Stimulated activated memory B cell treated with anti-CD40 and anti-IgM and Interleukin-4, amounts not matched to agents 10 μg/mL and 1 μg/mL and 100 μg/mL, for 72 hours (primary cell): ENCODE measurements at places on chromosomes 3 and 15.

DNA sequence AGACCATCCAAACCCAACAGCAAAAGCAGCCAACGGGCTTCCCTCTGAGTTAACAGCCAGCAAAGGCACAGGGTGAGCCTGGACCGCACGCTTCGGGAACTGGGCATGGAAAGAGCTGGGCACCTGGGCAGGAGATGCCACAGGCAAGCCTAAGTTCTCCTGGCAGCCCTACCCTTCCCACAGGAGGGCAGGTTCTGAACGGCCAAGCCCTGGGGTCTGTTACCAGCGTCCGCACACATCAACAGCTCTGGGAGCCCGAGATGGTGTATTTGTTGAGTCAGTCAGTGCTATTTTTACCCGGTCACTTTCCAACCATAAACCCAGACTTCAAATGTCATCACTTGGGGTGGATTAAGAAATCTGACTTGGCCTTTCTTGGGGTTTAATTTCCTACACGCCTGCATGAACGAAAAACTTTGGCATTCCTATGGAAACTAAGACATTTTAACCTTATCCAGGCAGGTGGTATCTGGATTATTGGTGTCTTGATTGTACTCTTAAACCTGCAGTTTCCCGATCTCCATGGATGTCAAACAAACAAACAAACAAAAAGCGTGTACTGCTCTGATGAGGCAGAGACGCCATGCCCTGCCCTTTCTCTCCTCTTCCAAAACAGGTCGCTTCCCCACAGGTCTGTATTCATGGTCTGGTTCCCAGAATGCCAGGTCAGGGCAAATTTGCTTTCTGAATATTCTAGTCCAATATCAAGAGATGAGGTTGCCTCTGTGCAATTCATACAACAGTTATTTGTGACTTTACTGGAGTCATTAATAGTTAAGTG lies 99.7 kb downstream of the XXYLT1 start:
- H3K4me1 ChIP-seq, result peaks cover 6% of the 10 kb centered on the region
- H3K27ac ChIP-seq, result no peak overlapping the region
- no peaks in the 10 kb centered on the region for H3K27me3 ChIP-seq
- ATAC-seq, result no peak
- no peak overlapping the region for H3K4me3 ChIP-seq
- H3K36me3 ChIP-seq, result peaks cover 14% of the 10 kb centered on the region

DNA sequence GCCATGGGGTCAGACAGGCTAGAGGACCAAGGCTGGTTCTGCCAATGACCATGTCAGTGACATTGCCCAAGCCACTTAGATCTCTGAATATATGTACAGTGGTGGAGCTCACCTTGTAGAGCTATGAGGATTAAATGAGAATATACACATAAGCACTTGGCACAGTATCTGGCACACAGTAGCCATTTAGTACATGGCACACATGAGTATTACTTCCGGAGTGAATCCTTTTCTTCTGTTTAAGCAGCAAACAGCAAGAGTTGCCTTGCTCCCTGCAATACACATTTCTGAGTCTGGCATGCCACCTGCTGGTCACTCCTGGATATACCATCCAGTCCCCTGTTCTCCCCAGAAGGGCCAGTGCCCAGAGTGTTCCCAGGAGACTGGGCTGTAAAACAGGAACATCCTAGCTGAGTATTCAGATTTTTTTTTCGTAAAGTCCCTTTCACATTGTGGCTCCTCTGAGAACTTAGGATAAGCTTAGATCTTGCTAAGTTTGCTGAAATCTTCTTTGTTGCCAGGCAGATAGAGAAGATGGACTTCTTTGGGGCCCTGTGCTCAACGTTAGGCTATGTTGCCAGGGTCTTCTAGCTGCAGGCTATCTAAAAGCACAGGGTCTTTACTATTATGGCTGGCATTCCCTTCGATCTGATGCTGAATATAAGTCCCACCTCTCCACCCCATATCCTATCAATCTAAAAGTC lies 203.4 kb downstream of the ADAMTS9 start:
- H3K4me3 ChIP-seq, result no peak overlapping the region
- H3K36me3 ChIP-seq, result no peaks in the 10 kb centered on the region
- H3K4me1 ChIP-seq, result peaks cover 6% of the 10 kb centered on the region

GRCh38 chr3:131174752-131175151 lies 148.1 kb downstream of the NEK11 start:
- no peak overlapping the region for H3K4me3 ChIP-seq
- no peaks in the 10 kb centered on the region for H3K36me3 ChIP-seq
- ATAC-seq, result peak; percentile 78
- no peaks in the 10 kb centered on the region for H3K27me3 ChIP-seq
- H3K4me1 ChIP-seq, result no peaks in the 10 kb centered on the region

DNA sequence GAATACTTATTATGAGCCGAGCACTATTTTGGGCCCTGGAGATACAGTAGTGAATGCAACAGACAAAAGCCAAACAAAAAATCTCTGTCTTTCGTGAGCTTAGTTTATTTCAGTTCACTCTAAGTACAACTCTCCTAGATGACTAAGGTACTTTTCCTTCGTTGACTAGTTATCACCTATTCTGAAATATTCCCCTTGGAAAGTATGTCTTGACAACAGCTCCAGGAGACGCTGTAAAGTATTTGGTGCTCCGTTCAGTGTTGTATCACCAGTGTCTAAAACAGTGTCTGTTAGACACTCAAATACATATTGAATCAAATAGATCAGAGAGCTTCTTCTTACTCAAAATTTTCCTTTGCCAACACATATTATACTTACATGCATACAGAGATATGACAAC lies 119.6 kb downstream of the TFDP2 start:
- no peak for ATAC-seq
- no peaks in the 10 kb centered on the region for H3K27me3 ChIP-seq

DNA sequence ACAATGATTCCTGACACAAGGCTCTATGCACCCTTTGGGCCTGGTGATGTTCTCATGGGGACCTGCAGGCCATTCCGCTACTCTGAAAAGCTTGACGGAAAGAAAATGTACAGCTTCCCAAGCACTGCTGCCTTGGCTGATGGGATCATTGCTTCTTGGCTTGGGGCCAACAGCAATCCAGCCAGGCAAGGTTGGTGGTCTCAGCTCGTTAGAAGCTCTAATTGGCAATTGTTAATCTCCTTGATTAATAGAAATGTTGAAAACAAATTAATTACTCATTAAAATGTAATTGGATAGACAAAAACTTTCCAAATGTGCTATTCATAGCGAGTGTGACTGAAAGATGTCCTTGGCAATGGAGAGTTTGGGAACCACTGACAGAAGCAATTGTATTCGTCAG lies 16.3 kb upstream of the MYZAP start:
- peaks cover 16% of the 10 kb centered on the region for H3K27me3 ChIP-seq
- no peak overlapping the region for H3K4me3 ChIP-seq
- no peak overlapping the region for H3K27ac ChIP-seq
- no peak for ATAC-seq

DNA sequence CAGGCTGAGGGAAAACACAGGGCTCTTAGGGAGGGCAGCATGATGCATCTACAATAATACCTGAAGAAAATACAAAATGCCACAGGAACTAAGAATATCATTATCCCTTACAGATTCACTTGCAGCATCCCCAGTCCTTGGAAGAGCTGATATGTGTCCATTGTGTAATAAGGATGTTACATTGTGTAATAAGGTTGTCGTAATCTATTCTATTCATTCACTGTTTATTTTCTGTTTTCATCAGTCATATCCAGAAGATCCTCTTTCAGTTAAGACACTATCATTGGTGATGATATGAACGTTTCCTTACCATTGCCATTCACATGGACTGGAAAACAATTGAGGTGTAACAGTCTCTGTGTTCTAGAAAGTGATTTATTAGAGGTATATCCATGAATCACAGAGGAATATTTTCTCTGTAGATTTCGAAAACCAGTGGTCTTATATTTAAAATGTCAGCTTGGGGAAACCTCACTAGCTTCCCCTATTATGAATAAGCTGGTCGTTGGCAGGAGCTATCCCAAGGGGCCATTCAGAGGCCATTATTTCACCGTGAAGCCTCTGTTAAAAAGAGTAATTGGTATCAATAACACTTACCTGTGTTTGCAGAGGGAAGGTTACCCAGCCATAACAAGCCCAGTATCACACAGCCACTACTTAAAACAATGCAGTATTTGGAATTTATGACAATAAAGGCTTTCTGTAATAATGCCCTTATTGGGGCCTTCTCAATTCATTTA lies 241.1 kb downstream of the ZNF385D start:
- no peak overlapping the region for H3K4me3 ChIP-seq
- no peaks in the 10 kb centered on the region for H3K36me3 ChIP-seq
- H3K27ac ChIP-seq, result no peak overlapping the region
- ATAC-seq, result no peak

DNA sequence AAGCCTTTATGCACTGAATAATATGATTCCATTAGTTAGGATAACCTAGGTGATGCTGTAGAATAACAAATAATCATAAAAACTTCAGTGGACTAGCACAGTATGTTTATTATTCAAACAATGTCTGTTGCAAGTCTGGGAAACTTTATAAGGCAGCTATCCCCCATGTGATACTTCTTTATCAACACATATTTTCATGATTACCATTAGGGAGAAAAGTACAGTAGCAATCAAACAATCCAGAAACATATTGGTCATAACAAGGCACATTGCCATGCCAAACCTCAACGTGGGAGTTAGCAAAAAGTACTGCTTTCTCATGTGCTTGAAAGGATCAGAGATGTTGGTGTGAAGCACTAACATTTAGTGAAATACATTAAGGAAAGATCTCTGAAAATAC lies 35.5 kb downstream of the EOMES start:
- ATAC-seq, result no peak
- no peak overlapping the region for H3K4me3 ChIP-seq
- H3K27me3 ChIP-seq, result peaks cover 32% of the 10 kb centered on the region
- H3K36me3 ChIP-seq, result peaks cover 15% of the 10 kb centered on the region

DNA sequence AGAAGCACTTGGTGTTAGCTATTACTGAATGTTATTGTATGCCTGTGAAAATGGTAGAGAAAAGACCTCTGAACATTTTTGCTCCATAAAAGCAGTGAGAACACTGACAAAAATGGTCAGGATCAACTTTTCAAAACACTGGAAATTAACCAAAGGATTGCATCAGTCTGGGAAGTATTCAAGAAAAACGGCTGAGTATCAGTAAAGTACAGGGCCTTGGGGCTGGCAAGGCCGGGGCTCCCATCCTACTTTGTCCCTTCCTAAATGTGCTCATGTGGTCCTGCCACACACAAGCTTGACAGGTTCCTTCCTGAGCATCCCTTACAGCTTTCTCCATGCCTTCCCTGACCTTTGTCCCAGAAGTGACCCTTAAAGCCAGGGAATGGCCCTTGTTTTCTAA lies 84.0 kb downstream of the CFAP20DC start:
- no peaks in the 10 kb centered on the region for H3K4me1 ChIP-seq
- H3K4me3 ChIP-seq, result no peak overlapping the region
- H3K36me3 ChIP-seq, result no peaks in the 10 kb centered on the region
- ATAC-seq, result no peak

GRCh38 chr3:115804713-115805119 lies 181.4 kb downstream of the GAP43 start:
- H3K36me3 ChIP-seq, result no peaks in the 10 kb centered on the region
- H3K27ac ChIP-seq, result no peak overlapping the region
- H3K4me3 ChIP-seq, result no peak overlapping the region
- H3K4me1 ChIP-seq, result no peaks in the 10 kb centered on the region
- no peak for ATAC-seq

- H3K27ac ChIP-seq, result no peak overlapping the region
- H3K4me1 ChIP-seq, result no peaks in the 10 kb centered on the region
- no peak overlapping the region for H3K4me3 ChIP-seq
- ATAC-seq, result no peak
- H3K36me3 ChIP-seq, result no peaks in the 10 kb centered on the region
- peaks cover 2% of the 10 kb centered on the region for H3K27me3 ChIP-seq
Measured at GRCh38 chr3:149383703-149384102, 6.3 kb upstream of the TM4SF1 start.

DNA sequence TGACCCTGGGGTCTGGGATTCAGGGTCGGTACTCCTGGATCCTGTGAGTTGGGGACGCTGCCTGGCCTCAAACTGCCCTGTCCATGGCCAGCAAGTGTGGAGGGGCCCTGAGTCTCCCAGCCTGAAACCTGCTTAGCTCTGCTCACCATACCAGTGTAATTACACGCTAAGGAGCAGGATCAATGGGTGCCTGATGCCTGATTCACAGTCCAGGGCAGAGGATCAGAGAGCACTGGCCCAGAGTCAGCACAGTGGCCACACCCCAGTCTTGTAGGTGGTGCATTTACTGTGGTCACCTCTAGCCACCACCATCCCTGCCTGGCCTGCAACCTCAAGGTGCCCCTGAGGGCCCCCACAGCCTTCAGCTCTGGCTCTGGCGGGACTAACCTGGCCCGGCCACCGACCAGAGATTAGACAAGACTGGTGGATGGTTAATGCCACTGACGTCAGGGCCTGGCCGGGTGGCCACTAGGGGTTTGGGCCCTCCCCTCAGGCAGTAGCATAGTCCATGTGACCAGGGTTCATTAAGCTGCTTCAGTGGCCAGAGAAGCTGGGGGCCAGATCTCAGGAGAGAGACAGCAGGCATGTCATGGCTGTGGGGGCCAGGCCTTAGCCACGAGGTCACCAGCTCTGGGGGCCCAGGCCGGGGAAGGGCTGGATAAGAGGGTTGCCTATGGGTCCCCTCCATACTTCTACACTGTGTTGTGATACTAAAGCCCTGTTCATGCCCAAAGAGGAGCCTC lies 3.3 kb upstream of the SLC38A3 start:
- no peaks in the 10 kb centered on the region for H3K36me3 ChIP-seq
- no peak overlapping the region for H3K27ac ChIP-seq
- H3K27me3 ChIP-seq, result peaks cover 73% of the 10 kb centered on the region
- no peak for ATAC-seq

DNA sequence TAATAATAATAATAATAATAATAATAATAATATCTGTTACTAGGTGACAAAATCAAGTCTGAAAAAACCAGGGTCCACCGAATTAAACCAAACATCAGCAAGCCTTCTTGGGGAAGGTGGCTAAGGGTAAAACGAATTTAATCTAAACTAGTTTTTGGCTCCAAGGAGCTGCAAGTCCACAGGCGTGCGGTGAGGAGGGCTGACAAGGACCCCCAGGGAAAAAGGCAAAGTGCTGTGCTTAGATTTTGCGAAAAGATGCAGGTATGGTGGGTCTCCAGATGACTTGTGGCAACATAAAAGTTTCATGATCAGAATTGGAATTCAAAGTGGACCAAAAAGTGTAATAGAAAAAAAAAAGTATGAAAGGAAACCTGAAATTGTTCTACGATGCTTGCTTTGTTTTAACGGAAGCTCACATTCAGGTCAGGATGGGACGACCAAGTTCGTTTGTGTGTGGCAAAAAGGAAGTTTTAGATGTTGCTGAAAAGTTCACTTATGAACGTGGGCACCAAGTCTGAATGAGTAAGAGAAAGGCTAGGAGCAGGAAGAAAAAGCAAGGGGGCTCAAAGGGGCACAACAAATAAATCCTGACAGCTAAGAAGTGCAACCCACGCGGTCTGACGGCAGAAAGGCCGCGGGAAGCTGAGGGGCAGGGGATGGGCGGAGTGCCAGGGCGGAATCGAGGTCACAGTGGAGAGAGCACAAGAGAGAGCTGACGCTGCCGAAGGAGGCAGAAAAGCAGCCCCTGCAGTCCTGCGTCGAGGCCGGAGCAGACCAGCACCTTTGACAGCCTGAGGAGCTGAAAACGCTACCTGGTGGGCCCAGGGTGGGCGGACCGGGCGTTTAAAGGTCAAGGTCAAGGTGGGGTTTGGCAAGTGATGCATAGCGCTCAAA lies 1.1 kb downstream of the WDR82 start:
- peak overlapping the region; percentile 87 for H3K27ac ChIP-seq
- peak; percentile 65 for ATAC-seq
- peaks cover 59% of the 10 kb centered on the region for H3K4me1 ChIP-seq

GRCh38 chr15:41886741-41887140 lies 7.1 kb downstream of the SPTBN5 start:
- H3K36me3 ChIP-seq, result no peaks in the 10 kb centered on the region
- no peak overlapping the region for H3K4me3 ChIP-seq
- H3K4me1 ChIP-seq, result peaks cover 45% of the 10 kb centered on the region
- ATAC-seq, result no peak
- H3K27ac ChIP-seq, result peak overlapping the region; percentile 40
- no peaks in the 10 kb centered on the region for H3K27me3 ChIP-seq
